Activated CD4-positive, CD25-positive, alpha-beta regulatory T cell treated with anti-CD3 and anti-CD28 coated beads, Interleukin-2, amount 50 U/mL, for 72 hours (primary cell): ENCODE measurements at places on chromosomes 12 and 14.

GRCh38 chr14:68235011-68235410 lies 415.4 kb downstream of the RAD51B start:
- no peak for DNase-seq

GRCh38 chr14:28780843-28781820 lies 14.5 kb downstream of the FOXG1 start:
- DNase-seq = no peak

- DNase-seq = no peak
Measured at GRCh38 chr14:25042362-25043299, 7.3 kb downstream of the STXBP6 start.

DNA sequence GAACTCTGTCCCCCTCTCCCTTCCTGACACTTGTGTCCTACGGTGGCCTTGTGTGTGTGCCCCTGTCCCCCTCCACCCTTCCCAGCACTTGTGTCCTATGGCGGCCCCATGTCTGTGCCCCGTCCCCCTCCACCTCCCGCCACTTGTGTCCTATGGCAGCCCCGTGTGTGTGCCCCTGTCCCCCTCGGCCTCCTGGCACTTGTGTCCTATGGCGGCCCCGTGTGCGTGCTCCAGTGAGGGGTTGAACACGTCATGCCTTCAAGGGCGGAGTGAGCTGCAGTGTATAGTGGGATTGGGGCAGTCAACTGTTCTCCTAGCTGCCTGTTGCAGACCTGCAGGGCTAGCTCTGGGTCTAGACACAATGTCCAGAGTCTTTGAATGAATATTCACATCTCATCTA lies 108.7 kb downstream of the GLT1D1 start:
- DNase-seq = no peak

DNA sequence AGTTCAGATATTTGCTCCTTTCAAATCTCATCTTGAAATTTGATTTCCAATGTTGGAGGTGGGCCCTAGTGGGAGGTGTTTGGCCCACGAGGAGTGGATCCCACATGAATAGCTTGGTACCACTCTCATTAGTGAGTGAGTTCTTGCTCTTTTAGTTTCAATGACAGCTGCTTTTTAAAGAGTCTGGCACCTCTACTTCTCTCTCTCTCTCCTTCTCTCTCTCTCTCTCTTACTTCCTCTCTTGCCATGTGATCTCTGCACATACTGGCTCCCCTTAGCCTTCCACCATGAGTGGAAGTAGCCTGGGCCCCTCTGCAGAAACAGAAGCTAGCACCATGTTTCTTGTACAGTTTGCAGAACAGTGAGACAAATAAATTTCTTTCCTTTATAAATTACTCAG lies 25.1 kb downstream of the GPR65 start:
- no peak for DNase-seq

GRCh38 chr12:68290126-68290525 lies 36.7 kb upstream of the IL22 start:
- no peak for DNase-seq

DNA sequence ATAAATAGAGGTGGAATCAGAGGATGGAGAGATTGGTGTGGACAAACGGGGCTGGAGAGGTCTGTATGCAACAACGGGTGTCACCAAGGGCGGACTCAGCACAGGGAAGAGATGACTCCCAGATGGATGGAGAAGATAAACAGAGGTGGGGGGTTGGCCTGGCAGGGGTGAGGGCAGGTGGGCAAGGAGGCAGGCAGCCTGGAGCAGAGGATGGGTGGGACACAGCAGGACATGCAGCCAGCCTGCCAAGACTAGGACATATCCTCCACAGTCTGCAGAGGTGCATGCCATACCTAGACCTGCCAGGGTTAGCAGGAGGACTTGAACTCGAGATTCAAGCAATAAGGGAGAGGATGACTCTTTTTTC lies 56.2 kb downstream of the TTC7B start:
- no peak for DNase-seq

DNA sequence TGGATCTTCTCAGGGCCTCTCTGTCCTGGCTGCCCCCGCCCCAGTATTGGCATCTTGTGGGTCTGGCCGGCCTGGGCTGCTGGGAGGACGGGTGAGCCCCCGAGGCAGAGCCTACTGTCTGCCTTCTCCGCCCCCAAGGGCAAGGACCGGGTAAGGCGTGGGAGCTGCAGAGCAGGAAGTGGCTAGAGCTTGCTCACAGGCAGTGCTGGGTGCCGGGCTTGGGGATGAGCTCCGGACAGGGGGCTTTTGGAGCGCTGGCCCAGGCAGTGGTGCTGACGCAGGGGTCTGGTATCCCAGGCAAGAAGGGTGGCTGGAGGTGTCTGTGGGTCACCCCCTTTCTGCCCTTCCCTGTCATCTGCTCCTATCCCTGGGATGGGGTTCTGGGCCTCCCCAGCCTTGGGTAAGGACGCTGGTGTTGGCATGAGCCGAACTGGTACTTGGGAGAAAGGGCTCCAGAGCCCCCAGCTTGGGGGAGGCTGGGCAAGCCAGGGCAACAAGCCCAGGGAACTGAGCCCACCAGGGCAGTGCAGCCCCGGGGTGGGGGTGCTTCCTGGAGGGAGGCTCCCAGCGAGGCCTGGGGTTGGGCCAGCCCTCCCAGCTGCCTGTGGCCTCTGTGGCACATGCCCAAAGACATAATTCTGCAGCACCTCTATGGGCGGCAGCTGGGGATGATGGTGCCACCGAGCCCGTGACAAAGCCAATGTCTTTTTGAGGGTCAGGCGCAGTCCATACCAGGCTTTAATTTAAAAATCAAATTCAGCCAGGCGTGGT lies 126.3 kb downstream of the KIF26A start:
- DNase-seq = no peak

DNA sequence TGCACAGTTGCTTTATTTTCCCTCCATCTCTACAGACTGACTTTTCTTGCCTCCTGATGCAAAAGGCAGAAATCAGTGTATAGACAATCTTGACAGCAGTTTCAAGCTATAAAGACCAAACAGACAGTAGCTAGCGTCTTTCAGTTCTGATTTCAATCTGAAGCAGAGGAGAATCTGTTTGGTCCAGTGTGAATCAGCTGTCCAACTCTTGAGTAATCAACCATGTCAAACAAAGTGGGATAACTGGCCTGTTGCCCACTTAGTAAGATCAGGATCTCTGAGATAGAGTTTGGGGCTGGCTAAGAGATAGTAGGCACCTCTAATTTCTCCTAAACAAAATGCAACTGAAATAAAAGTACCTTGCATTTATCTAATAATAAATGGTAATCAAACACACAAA lies 797.4 kb upstream of the FBXO33 start:
- DNase-seq = no peak

DNA sequence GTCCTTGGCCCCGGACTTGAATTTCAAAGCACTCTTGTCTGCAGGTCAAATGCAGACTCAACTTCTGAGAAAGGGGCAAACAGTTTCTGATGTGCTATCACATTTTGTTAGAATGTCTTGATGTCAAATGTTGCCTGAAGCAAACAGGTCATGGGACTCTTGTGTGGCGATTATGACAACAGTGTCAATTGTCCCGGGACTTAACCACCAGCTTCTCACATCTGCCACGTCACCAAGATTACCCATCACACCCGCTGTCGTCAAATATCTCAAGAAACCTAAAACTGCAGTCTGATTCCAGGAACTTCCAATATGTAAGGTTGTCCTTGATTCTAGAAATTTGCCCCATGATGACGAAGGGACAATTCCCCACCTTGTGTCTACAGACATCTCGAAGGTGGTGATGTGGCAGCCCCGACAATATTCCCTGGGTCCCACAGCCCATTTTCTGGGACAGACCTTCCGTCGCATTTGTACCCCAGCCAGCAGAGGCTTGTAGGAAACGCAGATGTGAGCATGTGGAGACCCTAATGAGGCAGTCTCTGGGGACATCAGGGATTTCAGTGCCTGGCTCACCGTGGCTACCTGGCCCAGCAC lies 21.3 kb downstream of the LRTM2 start:
- no peak for DNase-seq

GRCh38 chr14:21990116-21990515 lies 316.5 kb upstream of the OR4E1 start:
- DNase-seq = no peak

- no peak for DNase-seq
Measured at GRCh38 chr12:14239350-14239934, 126.0 kb upstream of the ATF7IP start.

- DNase-seq = no peak
Measured at GRCh38 chr12:27186022-27186839, 57.9 kb upstream of the STK38L start.

DNA sequence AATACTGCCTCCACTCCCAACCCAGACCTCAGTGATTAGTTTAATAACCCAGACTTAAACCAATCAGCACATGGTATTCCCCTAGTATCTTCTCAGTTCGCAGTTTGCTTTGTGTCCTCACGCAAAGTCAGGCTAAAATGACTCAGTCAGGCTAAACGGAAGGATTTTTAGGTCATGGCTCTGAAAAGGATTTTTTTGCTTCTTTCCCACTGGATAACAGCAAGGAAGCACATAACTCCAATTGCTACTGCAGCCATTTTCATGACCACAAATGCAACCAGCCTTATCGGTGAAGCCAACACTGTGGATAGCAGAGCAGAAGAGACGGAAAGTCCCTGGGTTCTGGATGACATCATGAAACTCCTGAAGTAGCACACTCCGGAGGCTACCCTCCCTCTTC lies 67.7 kb downstream of the ZC3H14 start:
- DNase-seq = no peak

GRCh38 chr12:1130164-1130563 lies 139.1 kb downstream of the ERC1 start:
- DNase-seq = no peak

GRCh38 chr14:38910092-38910491 lies 192.9 kb downstream of the SEC23A start:
- DNase-seq = no peak

DNA sequence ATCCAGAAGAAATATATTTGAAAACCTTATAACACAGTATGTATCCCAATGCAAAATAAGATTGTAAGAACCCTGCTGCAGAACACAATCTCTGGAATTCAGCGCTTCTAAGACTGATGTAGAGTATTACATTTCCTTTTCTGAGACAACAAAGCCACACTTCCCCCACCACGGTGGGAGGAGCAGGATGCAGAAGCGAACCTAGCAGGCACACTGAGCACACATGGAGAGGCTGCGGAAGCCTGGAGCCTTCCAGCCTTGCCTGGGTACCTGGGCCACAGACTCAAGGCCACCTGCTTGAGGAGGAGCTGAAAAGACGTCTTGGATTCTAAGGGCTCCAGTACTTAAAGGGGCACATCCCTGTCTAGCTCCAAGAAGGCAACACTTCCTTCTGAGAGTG lies 46.4 kb downstream of the TCHP start:
- no peak for DNase-seq

GRCh38 chr12:115962216-115962615 lies 315.3 kb downstream of the MED13L start:
- DNase-seq = no peak

DNA sequence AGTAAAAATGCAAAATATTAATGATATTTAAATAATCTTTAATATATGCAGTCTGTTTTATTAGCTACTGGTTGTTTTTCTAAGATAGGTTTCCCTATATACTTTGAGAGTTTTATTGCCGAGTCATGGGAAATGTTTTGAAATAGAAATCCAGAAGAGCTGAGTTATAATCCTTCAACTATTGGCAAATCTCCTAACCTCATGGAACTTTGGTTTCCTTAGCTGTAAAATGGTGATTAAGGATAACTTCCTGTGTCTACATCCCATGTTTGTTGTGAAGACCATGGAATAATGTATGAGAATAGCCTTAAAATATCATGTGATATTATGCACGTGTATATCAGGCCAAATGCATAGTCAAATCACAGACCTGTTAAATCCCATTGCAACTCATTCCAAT lies 51.0 kb downstream of the UNC79 start:
- no peak for DNase-seq

GRCh38 chr14:100135784-100136183 lies 23.7 kb downstream of the DEGS2 start:
- DNase-seq = no peak

DNA sequence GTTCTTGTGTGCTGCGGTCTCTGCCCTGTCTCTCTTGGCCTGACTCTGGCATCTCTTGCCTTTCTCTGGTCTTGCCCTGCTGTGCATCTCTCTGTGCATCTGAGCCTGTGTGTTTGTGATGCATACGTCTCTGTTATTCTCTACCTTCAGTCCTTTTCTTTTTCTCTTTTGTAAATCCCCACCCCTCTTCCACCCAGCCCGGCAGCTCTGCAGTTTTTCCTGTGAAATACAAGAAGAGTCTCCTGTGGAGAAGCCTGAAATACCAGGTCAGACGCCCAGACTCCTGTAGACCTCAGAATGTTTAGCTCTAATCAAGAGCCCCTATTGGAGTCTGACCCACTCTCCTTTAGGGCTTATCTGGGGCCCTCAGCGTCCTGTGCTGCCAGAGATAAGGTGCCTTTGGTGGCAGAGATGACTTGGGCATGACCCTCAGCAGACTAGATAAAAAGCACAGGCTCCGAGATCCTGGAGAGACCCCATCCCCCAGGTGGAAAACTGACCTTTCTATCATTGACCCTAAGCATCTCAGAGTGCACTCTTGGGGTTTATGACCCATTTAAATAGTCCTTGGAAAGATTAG lies 167.5 kb upstream of the SRRM4 start:
- no peak for DNase-seq

GRCh38 chr12:12505544-12506495 lies 56.8 kb downstream of the DUSP16 start:
- no peak for DNase-seq

DNA sequence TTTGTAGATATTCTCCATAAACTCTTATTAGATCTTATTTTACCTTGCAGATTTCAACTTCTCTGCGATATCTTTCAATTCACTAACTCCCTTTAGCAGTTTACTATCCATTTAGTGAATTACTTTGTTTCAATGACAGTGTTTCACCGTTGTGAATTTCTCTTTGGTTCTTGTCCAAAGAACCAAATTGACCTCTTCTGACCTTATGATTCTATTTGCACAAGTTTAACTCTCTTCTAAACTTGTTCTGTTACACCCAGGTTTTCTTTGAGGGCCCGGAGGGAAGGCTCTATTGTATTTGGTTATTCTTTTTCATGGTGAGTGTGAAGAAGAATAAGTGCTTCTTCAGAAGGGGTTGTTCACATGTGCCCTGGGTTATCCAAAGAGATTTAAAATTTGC lies 186.7 kb downstream of the MON2 start:
- DNase-seq = no peak

DNA sequence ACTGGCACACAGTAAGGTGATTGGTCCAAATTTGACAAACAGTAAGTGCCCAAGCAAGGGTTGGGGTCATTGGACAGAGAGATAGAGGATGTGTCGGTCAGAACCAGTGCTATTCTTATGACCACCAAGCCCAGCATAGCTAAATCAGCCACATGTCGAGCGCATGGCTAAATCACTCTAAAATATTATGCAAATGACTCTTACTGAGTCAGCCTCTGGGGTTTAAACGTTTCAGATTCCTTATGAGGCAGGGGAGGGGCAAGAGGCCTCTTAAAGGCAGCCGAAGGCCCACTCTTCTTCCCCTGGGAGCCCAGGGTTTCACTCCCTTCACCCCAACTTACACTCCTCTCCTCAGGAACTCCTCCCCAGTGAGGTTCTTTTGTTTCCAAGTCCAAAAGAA lies 603 bp upstream of the ENDOU start:
- DNase-seq = peak; percentile 4

DNA sequence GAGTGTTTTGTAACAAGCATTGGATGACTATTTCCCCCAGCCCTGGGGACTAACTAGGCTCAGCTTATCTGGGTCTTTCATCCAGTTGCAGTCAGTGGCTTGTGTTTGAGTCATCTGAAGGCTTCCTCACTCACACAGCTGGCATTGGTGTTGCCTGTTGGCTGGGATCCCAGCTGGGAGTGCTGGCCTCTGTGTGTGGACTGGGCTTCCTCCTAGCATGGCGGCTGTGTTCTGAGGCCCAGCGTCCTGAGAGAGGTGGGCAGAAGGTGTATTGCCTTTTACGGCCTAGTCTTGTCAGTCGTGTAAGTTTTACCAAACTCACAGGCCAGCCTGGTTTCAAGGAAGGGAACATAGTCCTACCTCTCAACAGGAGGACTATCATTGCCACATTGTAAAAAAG lies 28.3 kb upstream of the PPP2R5C start:
- no peak for DNase-seq
